ENCODE measurements at places on chromosomes 5 and 9.

DNA sequence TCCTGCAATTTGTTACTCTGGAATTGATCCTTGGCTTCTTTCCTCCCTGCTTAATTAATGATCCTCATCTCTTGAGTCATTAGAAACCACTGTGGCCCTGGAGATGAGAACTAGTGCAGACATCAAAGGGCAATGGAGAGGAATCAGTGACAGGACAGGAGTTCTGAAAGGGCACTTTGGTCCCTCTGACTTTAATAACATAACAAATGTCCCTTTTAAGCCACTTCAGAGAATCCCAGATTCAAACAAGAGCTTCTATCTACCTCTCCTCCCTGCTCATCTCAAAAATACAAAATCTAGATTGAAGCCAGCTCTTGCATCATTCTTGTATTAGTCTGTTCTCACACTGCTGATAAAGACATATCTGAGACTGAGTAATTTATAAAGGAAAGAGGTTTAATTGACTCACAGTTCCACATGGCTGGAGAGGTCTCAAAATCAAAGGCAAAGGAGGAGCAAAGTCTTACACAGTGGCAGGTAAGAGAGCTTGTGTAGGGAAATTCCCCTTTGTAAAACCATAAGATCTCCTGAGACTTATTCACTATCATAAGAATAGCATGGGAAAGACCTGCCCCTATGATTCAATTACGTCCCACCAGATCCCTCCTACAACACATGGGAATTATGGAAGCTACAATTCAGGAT is 139.1 kb downstream of the PLPPR1 start:
- no peak for DNase-seq

DNA sequence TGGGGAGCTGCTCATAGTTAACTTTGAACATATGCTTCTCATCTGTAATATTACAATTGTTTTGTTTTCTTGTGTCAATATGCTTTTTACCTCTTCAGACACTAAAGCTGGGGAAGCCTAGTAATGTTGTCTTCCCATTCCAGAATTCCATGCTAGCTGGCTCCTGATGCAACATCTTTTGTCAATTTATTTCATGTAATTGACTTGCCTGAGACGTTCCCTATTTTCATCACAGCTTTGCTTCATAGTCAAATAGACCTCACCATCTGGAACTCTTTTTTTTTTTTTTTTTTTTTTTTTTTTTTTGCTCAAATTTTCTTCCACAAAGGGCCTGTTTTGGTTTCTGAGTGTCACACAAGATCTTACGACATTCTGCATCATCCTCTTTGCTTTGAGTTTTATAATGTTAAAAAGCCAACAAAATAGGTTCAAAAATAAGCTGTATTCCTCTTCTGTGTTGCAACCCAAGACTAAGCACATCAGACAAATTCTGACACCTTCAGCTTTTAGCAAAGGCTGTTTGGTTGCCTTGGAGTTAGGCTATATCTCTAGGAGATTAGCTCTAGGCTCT is 235.2 kb downstream of the NR3C1 start:
- no peak for DNase-seq

- DNase-seq: no peak
Observed at GRCh38 chr5:69451941-69452647, 37.2 kb downstream of the MARVELD2 start.

DNA sequence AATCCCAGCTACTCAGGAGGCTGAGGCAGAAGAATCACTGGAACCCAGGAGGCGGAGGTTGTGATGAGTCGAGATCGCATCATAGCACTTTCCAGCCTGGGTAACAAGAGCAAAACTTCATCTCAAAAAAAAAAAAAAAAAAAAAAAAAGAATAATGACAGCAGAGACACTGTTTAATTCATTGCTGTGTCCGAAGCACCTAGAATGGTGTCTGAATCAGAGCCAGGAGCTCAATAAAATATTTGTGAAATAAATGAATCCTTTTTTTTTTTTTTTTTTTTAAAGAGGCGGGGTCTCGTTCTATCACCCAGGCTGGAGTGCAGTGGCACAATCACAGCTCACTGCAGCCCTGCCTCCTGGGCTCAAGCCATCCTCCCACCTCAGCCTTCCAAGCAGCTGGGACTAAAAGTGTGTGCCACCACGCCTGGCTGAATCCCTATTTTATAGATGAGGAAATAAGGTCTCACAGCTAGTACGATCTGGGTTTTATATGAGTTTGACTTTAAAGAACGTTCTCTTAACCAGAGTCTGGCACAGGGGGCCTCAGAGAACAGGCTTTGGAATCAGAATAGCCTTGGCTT is 47.8 kb downstream of the THOC3 start:
- DNase-seq: no peak

- DNase-seq: no peak
Observed at GRCh38 chr5:9182899-9183695, 362.8 kb downstream of the SEMA5A start.

- DNase-seq: no peak
Observed at GRCh38 chr9:126633881-126634558, 20.3 kb downstream of the LMX1B start.
